SHP77 treated with DMSO at 0.1 percent for 48 hours (cell line): ENCODE measurements at places on chromosomes 1 and 21.

GRCh38 chr21:39737376-39738000 is 7.5 kb upstream of the IGSF5 start:
- no peak for DNase-seq

- DNase-seq, result no peak
These were observed 173.5 kb downstream of the ZC3H11B start for GRCh38 chr1:219439376-219439775.

DNA sequence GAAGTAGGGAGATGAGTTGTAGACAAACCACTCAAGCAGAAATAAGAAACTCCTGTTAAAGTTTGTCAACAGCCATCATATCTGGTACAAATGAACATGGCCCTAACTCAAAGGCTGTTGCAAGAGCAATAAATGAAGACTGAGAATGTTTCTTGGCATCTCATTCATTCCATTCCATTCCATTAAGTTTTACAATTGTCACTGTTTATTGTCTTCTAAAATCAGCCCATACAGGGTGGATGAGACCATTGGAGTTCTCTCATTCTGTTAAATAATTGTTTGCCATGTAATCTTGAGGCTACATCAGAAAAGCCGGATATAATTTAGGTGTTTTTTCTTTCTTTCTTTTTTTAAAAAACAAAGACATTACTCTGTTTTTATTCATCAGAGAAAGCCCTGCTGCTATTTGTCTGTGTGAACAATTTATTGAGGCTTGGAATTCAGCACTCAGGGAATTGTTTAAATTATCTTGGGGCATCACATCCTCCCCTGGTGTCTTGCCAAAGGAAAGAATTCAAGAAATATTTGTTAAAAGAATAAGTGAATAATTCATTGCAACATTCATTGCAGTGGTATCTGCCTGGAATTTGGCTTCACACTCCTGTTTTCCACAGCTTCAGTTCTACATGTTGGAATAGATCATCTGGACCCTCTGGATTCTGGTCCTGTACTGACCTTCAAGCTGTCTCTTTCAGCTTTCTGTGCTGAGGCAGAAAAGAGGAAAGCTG is 604.5 kb downstream of the PLPP3 start:
- DNase-seq, result no peak

GRCh38 chr1:183022202-183023145 is 746 bp upstream of the LAMC1 start:
- no peak for DNase-seq

DNA sequence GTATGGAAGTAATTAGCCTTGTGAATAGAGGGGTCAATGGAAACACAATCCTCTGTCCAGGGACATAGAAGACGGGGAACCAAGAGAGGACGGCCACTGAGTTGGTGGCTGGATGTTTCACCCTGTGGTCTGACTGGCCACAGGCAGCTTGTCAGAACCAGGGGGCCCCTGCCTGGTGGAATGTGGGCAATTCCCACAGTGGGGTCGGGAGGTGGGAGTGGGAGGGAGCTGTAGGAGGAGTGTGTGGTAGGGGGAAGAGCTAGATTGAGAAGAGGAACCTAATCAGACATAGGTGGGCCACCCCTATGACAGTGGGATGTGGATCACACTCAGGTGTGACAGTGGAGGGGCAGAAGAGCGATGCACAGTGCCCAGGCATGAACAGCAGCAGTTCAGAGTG is 31.3 kb downstream of the TRIM62 start:
- no peak for DNase-seq

DNA sequence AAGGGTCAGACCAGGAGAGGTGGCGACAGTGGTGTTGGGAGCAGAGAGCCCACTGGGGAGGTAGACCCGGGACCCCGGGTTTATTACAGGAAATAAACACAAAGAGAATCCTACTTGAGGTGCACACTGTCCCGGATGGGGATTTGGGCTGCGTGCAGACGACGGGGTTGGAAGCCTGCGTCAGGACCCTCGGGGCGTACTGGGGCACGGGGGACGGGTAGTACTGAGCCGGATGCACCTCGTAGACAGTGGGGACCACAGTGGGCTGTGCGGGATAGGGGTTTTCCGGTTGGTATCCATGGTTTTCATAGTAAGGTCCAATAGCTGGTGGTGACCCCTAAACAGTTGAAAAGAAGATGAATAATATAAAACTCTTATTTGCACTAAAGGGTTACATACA is 13.7 kb downstream of the TMPRSS2 start:
- DNase-seq, result no peak

DNA sequence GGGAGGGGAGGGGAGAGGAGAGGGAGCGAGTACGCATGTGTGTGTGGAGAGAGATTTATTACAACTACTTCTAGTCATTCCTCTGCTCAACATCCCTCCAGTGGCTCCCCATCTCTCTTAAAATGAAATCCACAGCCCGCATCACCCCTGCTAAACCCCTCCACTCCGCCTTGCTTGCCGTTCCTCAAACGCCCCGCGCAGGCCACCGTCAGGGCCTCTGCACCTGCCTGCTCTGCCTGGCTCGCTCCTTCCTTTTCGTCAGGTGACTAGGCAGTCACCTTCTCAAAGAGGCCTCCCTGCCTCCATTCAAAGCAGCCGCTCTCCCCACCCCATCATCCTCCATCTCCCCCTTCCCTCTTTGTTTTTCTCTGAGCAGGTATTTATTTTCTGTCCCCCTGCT is 29.9 kb downstream of the LRRC38 start:
- DNase-seq, result no peak

- DNase-seq, result no peak
These were observed 59.9 kb upstream of the KCNK1 start for GRCh38 chr1:233554037-233554436.

DNA sequence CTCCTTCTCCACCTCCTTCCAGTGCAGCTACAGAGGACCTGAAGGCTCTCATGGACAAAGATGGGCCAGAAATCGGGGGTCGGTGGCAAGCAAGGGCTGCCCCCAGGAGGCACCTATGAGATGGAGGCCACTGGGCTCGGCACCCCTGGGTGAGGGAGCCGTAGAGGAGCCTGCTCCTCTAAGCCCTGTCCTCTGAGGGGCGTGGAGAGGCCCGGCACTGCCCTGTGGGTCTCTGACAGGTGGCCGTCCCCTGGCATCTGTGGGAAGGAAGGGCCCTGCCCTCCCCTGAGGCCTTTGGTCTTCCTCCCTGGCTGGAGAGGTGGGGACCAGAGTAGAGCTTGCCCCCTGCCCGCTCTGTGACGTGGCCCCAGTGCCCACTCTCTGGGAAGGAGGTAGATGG is 30.9 kb downstream of the PRDM16 start:
- DNase-seq, result no peak

DNA sequence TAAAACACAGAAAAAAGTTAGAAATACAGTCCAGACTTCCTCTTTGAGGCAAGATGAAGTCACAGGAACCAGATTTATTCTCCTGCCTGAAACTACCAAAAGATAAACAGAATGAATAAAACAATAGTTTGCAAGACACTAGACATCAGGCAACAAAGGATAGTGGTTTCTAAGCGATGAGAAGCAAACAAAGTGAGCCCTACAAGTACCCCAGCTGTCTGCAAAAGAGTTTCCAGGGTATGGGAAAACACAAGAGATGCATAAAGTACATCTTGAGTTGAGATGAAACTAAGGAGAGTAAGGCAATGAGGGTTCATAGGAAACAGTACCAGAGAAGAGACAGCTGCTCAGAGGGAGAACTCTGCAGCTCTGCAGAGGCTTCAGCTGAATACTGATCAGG is 83.3 kb upstream of the COL24A1 start:
- DNase-seq, result no peak

DNA sequence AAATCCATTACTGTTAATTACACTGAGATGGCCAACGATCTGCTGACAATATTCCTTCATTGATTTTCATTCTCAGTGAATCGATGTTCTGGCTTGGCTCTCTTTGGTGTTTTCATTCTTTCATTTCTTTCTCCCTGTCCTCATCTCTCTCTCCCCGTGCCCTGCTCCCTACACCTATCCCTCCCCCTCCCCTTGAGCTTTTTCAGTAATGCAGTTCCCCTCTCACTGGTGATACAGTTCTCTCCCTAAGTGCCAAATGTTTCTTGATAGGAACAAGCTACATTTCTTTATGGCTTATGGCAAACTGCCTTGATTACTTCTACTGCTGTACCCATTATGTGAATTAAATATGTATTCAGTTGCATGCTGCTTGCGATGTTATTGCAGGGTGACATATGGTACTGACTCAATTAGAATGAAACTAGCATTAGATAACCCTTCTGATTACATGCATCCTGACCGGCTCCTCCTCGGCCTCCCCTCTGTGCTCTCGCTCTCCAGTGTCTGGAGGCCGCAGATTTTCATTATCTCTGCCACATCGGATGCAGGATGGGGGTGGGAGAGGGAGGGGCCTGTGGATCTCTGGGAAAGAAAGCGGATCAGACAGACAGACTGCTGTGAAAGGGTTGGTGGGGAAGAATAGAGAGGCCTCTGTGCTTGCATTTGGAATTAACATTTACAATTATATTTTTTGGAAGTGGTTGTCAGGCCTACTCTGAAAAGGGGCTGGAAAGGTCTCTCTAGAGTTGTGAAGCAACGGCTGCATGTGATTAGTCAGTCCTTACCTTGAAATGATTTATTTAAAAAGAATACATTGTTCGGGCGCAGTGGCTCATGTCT is 130.9 kb downstream of the PBX1 start:
- DNase-seq, result no peak

DNA sequence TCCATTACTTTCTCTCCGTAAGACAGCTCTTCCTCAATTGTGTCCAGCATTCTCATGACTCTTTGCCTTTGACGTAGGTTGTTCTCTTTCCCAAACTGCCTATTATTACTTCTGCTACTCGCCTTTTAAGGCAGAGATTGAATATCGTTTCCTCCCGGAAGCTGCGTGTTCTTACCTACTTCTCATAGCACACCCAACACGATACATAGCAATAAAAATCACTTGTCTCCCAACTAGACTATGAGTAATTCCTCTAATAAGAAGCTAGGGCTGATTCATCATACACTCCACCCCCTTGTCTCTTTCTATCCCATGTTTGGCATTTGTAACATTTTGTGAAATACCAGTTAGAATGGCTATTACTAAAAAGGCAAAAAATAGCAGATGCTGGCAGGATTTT is 55.8 kb upstream of the SGIP1 start:
- no peak for DNase-seq

DNA sequence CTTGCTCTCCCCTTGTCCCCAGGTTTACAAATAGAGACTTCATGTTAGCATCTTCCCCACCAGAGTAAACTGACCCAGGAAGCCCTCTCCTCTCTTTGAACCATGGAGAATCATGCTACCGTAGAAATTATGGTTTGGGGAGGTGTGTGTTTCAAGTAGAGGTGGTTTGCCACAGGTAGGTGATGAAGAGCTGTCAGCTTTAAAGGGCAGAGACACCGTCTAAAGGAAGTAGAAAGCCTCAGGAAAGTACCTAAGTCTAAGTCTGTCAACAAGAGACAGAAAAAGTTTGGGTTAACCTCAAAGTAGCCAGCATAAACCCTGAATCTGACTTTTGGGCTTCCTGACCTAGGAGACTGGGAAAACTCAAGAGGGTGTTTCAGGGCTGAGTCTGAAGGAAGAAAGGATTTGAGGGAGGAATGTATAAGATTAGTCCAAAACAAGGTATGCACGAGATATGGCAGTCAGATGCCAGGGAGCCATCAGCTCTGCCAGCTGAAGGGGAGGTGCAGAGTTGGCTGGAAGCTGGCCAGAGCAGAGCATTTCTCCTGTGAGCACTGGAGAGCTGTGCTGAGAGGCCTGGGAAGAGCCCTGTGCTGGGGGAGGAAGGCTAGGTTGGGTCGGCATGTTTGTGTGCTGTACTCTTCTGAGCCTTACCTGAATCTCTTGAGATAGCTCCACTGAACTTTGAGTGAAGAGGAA is 14.3 kb downstream of the ADAMTSL4 start:
- DNase-seq, result peak; percentile 88

- DNase-seq, result peak; percentile 18
These were observed 11.5 kb upstream of the KCNAB2 start for GRCh38 chr1:6033986-6034749.

DNA sequence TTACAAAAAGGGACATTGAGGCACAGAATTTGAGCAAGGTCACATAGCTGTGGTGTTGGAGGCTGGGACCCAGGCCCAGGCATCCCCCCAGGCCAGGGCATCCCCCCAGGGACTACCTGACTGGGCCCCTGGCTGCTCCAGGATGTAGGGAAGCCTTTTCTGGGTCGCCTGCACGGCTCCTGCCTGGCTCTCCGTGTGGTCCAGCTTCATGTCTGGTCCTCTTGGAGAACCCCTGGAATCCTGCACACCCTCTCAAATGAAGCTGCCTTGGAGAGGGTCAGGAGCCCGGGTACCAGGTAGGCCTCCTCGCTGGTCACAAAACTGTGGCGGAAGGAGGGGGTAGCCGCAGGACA is 919 bp upstream of the CELSR2 start:
- no peak for DNase-seq

GRCh38 chr1:48530727-48531351 is 58.8 kb upstream of the SPATA6 start:
- DNase-seq, result peak; percentile 45

DNA sequence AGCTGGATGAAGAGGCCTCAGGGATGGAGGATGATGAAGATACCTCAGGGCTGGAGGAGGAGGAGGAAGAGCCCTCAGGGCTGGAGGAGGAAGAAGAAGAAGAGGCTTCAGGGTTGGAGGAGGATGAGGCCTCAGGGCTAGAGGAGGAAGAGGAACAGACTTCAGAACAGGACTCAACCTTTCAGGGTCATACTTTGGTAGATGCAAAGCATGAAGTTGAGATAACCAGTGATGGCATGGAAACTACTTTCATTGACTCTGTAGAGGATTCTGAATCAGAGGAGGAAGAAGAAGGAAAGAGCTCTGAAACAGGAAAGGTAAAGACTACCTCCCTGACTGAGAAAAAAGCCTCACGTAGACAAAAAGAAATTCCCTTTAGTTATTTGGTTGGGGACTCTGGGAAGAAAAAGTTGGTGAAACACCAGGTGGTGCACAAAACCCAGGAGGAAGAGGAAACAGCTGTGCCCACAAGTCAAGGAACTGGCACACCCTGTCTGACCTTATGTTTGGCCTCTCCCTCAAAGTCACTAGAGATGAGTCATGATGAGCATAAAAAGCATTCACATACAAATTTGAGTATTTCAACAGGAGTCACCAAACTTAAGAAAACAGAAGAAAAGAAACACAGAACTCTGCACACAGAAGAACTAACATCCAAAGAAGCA is 15.4 kb downstream of the L1TD1 start:
- DNase-seq, result no peak

DNA sequence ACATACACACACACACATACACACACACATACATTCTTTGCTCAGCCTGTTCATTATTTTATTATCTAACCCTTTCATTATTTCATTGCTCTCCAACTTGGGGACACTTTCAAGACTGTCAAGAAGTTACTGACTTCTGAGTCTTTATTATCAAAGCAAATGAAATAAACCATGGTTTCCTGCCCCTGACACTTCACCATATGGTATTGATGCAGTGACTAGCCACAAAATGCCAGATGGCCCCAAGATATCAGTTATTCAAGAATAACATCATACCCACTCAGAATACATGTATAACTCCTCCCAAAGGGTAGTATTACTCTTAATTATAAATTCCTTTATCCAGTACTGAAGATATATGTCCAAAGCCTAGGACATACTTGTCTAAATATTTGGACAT is 197.3 kb downstream of the MRPL39 start:
- DNase-seq, result no peak

DNA sequence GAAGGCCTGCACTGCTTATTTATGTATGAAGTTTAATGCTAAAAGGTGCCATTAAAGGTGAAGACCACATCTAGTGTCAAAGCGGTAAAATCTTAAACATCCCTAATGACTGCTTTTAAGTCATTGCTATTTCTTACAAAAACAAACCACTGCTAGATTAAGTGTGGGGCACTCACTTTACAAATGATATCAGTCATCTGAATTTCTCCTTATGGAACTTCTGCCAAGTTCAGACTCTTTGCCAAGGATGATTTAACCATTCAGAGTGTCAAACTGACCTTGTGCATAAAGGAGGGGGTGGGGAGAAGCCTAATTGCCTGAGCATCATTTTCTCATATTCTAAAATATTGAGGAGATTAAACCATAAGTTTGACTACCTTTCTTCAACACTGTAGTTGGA is 271.5 kb downstream of the TGFB2 start:
- no peak for DNase-seq
